AG08395 (cell line): ENCODE measurements at places on chromosomes 7 and 10.

GRCh38 chr10:75355706-75356105, 45.9 kb downstream of the ZNF503 start:
- DNase-seq: no peak

DNA sequence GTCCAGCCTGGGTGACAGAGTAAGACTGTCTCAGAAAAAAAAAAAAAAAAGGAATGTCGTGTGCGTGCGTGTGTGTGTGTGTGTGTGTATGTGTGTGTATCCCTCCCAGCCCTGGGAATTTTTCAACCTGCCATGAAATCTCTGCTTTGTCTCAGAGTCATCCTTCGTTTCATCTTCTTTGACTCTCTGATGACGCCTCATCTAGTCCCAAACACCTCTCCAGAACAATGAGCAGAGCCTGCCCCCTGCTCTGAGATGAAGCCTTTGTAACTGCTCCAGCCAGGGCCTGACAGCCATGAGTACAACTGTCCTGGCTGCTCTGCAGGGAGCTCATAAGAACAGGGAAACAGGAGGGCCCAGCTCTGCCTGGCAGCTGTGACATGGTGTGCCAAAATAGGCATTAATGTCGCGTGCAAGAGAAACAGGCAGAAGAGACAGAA, 149.5 kb downstream of the FAM107B start:
- no peak for DNase-seq

DNA sequence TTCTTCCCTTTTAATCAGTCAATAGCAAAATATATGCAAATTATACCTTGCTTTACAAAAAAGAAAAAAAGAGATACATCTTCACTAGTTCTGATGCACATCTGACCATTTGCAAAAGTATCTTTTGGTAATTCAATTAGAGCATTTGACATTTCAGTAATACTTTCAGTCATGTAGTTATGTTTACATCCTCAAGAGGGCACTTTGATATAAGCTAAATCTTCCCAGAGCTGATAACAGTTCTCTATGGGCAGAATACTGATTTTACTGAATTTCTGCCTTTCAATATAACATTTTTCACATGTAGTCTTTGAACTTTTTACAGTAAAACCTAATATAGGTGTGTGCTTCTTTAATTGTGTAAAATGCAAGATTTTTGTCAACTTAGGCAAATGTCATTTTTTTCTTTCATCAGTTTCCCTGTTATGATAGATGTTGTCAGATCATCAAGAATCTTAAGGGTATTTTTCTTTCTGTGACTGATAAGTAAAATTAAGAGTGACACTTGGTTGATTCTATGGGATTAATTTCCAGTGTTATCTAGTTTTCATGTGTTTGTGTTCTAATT, 703.5 kb upstream of the SEMA3D start:
- peak; percentile 42 for DNase-seq

DNA sequence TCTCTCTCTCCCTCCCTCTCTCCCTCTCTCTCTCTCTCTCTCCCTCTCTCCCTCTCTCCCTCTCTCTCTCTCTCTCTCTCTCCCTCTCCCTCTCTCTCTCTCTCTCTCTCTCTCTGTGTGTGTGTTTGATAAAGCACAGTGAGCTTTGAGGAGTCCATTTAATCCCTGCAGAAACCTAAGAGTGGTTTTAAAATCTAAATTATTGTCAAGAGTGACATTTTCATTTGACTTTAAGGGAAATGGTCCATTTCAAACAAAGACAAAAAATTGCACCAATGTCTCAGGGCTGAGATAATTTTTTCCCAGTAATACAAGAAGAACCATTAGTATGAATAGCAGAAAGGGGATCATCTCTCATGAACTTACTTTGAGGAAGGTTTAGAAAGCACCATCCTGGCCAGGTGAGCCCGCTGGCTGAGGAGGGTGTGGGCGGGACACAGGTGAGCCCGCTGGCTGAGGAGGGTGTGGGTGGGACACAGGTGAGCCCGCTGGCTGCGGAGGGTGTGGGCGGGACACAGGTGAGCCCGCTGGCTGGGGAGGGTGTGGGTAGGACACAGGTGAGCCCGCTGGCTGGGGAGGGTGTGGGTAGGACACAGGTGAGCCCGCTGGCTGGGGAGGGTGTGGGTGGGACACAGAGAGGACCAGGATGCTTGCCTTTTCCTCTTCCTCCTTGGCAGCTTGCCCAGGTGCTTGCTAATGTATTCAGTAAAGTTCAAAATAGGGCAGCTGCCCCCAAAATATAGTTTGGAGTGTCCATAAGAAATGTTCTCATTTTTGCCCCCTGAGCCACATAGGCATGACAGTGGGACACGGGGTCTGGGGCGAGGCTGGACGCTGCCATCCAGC, 125.0 kb downstream of the DNAJB6 start:
- DNase-seq: no peak

DNA sequence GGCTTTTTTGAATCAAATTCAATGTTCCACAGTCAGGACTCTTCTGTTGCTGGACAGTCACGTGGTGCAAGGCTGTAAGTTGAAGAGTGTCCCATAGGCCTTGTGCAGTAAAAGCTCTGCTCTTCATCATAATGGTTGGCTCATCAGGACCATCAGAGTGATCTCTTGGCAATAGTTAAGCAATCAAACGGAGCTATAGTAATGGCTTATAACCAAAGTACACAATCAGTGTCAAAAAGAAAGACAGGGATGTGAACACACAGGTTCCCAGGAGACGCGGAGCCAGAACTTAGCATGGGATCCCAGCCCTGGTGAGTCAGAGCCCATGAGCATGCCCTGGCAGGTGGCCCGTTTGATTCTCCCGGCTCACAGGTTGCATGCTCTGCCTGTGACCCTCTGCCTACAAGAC, 10.8 kb upstream of the GPNMB start:
- DNase-seq: no peak

DNA sequence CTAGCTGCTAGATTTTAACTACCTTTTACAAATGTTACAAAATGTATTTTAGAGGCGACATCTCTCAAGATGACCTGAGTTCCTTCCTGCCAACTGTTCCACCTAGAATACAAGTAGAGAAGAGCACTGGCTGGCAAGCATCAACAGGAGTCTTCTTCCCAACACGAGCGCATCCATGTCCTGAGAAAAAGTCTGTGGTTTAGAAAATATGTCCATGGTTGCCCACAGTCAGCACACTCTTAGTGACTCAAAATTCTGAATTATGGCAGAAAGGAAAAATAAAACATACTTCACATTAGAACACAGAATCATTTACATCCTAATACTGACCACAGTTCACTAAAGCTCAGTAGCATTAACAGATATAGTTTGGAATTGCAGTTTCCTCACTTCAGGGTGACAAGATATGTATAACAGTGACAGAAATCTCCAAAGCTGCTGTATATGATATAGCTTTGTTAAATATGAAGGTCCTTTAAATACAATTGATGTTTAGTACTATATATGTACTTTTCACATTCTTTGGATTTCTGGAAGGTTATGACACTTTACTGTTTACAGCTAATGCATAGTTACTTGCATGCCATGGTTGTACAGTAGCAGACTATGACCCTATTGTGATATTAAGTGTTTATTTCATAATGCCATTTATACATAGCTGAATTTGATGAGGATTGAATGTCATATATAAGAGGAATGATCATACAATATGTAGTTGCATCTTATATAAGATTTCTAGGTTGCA, 327.1 kb downstream of the GFRA1 start:
- DNase-seq: peak; percentile 25

GRCh38 chr7:17952387-17952786, 12.1 kb upstream of the SNX13 start:
- DNase-seq: no peak

DNA sequence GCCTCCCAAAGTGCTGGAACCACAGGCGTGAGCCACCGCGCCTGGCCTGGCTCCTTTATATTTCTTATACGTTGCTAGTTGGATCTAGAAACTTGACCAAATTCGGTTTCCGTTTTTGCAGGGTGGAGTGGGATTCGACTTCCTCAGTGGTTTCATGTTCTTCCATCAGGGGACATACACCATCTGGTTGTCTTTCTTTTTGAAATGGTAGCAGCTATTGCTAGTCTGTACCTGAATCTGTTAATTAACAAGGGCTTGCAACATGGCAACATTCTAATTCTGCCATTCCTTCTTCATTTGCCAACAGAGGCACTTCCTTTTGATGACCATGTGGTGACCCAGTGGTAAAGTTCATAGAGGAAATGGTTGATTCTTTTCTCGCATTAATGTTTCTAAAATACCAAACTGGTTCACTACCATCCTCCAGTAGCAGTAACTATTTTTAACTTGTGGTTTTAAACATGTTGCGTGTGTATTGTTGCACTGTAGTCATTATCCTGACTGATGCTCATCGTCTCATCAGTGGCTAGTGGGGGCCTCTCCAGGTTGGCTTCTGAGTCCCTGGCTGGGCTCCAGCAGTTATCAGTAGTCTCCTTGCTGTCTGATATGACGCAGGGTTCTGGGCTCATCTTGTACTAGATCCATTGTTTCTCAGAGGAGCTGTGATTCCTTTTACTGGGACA, 159.2 kb downstream of the RGS10 start:
- DNase-seq: no peak

DNA sequence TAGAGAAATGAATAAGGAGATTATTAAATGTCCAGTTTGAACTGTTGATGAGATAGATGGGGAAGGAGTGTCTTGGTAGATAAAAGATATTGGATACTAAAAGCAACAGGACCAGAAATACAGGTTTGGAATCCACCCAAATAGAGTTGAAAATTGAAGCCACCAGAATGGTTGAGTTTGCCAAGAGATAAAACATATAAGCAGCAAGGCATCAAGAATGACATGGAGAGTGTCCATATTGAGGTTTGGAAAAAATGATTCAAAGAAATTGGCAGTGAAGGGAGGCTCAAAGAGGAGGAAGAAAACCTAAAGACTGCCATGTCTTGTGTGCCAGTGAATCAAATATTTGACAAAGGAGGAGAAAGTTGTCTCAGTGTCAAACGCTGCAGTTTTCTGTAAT, 24.2 kb downstream of the CFAP69 start:
- no peak for DNase-seq
